ENCODE measurements at places on chromosomes 16 and 17. TPM values are rescaled to one million over a fixed set of nuclear protein-coding genes. Genes with fewer than 3 reads are reported as not detected.

The HBZ gene
- 0.16 TPM for polyA plus RNA-seq

The SPATA32 gene
- 0.08 TPM for polyA plus RNA-seq

The PRCD gene
- polyA plus RNA-seq = 29.6 TPM

The SLC16A11 gene
- polyA plus RNA-seq = 1.9 TPM

Measured in spleen (tissue), 13 donors.